ENCODE measurements at places on chromosomes 2 and 18.
A peak's percentile ranks its signal among the peaks of the same experiment; 100 is the strongest.

DNA sequence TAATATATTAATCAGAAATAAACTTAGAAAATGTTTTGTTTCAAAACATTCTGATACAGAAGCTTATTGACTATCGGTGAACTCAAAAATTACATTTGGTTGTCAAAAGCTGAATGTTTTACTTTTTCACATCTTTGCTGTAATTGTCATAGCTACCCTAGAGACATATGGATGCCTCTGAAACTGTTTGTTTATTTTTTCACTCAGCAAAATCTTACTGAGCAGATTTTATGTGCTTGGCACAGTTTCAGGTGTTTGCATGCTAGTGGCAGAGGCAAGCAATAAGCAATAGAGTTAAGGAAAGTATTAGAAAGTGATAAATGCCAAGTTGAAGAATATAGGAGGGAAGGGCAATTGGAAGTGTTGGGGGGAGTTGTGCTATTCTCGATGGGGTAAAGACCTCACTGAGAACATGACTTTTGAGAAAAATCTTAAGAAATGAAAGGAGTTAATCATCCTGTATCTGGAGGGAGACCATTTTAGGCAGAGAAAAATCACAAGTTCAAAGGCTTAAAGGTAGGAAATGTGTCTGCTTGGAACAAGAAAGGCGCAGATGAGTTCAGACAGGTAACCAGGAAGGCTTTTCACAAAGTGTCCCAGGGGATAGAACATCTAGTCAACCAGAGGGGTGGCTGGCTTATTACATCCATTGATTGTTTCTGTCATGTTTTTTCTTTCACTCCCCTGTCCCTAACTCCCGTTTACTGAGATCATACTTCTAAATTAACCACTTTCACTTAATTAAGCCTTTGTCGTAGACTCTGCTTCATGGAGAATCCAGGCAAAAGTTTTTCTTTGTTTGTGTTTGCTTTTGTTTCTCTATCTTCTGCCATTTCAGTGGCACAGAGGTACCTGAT is 27.2 kb upstream of the COBLL1 start:
- DNase-seq = no peak

DNA sequence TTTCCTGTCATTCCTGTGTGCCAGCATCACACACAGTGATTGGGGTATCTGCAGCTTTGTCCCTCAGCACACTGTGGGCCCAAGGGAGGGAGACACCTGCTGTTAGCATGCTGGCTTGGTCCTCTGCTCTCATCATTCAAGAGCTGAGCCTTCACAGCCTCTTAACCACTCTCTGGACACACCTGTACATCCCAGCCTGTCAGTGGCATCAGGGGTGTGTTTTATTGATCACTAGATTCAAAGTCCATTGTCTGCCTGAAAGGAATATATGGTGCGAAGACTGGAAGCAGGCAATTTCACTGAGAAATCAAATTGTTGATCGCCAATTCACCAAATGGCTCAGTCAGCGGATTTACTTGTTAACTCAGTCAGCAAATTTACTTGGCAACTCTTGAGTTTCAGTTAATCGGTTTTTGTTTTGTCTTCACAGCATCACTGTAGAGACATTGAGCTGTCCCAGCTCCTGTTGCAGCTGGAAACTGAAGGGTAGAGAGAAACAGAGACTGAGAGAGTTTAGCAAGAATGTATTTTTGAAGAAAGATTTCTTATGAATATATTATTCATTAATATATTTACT is 56.3 kb upstream of the TMEM200C start:
- no peak for DNase-seq

GRCh38 chr2:232287316-232287715 is 91.2 kb upstream of the ALPP start:
- DNase-seq = no peak

DNA sequence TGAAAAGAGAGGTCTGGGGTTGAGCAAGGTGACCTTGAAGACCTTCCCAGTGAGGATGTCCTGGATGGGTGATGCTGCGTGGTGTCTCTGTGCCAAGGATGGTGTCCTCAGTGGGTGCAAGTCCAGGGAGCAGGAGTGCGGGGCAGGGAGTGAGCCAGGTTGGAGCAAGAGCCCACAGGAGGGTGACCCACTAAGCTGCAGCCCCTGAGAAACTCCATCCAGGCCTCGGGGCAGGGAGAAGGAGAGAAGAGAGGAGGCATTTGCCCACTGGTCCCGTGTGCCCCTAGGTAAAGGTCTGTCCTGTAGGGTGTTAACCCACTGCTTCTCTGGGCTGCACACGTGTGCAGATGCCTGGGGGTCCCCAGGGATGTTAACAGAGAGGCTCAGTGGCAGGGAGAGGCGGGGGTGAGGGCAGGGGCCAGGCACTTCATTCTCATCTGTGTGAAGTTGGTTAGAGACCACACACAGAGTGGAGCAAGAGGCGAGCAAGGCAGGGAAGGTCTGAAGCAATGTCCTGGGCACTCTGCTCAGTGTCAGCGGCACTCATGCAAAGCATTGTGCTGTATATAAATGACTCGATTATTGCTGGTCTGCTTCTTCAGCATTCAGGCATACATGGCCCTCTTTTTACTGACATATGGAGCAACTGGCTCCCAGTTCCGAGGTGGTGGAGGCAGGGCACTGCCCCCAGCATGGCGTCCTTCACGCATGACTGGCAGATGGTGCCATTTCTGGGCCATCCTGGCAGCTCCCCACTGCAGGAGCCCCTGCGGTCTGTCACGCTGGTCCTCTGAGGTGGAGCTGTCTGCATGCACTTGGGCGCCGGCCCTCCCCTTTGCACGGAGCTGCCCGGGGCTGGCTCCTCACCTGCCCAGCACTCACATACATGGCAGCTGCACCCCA is 117.2 kb upstream of the HS6ST1 start:
- DNase-seq = no peak

DNA sequence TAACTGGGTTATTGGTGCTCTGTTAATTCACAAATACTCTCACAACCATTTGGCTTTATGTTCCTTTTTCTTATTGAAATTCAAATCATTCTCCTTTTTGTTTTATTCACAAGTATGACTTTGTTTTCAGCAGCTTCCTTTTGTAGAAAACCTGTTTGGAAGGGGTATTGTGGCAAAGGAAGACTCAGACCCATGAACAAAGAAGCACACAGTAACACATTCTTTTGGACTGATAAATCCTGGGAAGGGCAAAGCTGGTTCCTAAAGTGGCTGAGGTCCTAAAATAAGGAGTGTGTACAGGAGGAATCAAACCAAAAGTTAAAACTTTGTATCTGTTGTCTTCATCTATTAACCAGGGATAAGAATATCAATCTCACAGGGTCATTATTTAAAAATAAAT is 374.7 kb upstream of the FIGN start:
- no peak for DNase-seq

DNA sequence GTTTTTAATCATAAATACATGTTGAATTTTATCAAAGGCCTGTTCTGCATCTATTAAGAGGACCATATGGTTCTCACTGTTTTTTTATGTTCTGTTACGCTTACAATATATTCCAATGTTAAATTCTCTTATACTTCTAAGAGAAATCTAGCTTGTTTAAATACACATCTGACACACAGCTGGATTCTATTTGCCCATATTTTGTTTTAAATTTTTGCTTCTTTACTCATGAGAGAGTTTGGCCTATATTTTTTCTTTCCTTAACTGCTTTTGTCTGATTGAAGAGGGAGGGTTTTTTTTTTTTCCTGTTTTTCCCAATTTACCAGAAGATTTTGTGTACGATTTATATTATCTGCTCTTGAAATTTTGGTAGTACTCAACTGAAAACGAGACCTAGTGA is 34.9 kb downstream of the RNF144A start:
- DNase-seq = no peak

GRCh38 chr2:154133823-154134222 is 262.1 kb downstream of the GALNT13 start:
- DNase-seq = no peak

GRCh38 chr2:59594671-59595222 is 958.7 kb downstream of the BCL11A start:
- no peak for DNase-seq

DNA sequence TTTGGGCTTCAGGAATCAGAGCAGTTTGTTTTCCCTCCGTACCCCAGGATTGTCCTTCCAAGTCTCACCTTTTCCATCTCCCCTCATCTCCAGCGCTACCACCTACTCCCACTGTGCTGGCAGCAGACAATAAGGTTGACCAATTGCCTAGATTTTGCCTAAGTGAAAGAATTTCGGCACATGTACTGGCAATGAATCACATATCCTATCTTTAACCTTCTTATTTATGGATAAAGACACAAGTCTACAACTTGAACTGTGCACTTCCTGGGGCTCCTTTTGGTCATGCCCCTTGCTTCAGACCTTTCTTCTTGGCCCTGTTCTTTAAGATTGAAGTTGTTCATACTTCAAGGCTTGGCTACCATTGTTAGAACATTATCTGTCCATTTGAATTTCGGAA is 71.4 kb downstream of the KCMF1 start:
- no peak for DNase-seq

DNA sequence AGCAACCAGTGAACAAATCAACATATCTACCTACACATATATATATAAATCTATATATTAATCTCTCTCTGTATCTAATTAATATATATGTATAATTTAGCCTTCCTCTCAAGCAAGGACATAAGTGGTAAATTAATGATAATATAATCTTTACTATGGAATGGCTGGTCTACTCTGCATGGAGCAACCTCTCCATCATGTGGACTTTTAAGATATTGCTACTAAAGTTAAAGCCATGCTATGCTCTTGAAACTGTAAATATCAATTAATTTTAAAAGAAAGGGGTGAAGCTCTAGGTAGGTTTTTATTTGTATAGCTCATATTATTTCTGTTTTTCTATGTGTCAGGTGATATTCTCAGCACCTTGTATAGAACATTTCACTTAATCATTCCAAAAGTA is 147.0 kb downstream of the PPP1R1C start:
- no peak for DNase-seq

DNA sequence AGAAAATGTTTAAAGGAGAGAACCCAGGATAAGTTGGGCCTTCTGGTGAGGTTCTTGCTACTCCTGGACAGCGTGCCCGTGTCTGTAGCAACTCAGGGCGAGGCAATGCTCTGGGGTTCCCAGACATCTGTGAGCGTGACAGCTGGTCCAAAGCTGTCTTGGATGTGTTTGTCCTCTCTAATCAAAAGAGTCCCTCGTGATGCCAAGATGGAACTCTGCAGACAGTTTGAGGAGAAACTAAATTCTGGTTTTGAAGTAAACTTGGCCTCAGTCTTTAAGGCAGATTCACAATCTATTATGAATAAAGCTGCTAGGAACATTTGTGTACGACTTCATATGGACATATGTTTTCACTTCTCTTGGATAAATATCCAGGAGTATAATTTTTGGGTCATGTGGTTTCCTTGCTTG is 47.3 kb downstream of the TMEM17 start:
- DNase-seq = peak; percentile 77

DNA sequence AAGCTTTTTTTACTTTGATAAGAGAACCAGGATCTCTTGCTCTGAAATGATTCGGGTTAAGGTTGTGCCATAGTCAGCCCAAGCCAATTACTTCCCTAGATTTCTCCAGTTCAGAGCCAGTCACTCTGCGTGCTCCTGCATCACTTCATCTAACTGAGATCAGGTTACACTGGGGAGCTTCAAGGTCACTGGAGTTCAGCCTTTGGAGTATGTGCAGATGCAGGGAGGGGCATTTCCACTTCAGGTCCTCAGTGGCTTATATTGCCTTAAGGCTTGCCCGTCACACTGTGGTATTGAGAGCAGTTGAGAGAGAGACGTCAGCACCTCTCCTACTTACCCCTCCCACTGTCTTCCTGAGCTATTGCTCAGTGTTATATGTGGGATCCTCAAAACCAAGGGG is 317.8 kb downstream of the EPHA4 start:
- DNase-seq = no peak

GRCh38 chr2:17805166-17805565 is 11.1 kb upstream of the MSGN1 start:
- DNase-seq = no peak

- DNase-seq = peak; percentile 99
Observed at GRCh38 chr18:62714671-62715435, 488 bp upstream of the PHLPP1 start.

Measured in left ventricle myocardium superior (tissue), 1 donor.